ENCODE measurements at places on chromosomes 7 and 10. TPM values are rescaled to one million over a fixed set of nuclear protein-coding genes. Genes with fewer than 3 reads are reported as not detected.

DNA sequence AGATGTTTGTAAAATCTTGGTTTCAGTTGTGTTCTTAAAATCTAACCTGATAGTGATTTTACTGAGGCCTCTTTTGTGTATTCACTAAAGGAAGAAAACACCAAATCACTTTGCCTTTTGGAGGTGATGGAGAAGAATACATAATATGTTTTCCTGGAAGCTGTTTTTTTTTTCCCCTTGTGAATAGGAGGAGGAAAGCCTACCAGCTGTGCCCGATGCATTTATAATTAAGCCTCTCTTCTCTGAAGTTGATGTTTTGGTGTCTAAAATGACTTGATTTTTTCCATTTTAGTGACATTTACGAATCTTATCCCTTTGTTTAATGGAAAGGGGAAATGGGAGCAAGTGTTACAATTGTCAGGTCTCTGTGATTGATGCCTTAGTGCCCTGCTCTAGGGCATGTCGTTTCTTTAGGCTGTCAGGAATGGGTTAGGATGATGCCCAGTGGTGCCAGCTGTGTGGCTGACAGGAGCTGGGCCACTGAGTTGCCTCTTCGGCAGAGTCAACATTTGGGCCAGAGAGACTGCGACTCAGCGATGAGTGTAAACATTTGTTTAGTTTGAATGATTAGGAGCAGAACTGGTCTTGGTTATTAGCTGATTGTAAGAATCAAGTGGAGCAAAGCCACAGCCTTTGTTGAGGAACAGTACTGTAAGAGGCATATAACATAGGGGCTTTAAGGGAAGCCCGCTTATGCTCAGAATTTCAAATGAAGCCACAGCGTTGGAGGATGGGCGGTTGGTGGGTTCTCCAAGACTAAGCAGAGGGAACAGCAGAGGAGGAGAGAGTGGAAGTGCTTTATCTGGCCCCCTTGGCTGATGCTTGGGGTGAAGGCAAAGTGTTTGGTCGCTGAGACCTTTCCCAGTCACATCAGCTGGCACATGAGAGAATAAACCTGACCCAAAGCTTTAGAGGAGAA, 81.6 kb downstream of the CDK14 start:
- DNase-seq, result no peak

- no peak for DNase-seq
These were observed 98.4 kb downstream of the ADARB2 start for GRCh38 chr10:1638889-1639419.

DNA sequence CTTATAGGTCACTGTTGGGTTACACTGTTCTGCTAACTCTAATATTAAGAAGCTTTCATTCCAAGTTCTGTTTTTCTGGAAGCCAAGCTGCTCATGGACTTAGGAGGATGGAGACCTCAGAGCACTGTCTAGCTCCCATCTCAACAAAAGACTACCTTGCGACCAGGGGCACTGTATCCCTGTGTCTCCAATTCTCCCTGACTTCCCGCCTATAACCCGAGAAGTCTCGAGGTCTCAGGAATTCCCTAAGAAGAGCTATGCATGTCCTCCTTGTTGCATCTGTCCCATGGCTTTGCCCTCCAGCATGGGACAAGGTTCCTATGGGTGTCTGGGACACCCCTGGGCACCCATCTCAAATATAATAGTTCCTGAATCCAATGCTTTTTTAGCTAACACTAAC, 31.2 kb downstream of the BTBD16 start:
- no peak for DNase-seq

DNA sequence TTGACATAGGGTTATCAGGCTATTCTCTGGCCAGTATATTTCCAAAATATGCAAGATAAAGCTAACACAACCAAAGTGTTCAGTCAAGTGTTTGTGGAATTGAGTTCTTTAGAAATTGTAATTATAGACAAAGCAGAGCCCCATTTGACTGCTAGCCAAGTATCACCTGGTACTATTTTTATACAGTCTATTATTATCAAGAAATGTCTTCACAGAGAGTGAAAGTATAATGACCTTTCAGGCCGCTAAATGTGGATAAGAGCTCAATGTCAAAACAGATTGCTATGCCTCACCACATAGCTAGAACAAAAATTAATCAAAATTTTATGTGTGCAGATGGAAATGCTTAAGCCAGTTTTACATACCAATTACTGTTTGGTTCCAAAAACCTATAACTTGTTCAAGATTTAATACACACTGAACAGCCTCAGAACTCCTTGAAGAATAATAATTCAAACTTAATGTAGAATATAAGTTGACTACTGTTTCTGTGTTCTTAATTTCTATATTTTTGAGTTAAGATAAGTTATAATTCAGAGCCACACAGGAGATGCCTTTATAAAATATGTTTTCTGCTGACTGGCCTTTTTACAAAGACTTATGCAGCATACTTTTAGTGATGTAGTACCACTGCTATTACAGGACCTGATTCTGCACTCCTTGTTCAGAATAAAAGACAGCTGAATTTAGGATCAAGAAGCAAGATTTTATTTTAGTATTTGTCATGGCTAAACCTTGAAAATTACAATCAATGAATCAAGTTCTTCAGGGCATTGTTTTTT, 31.0 kb downstream of the PRPS1L1 start:
- DNase-seq, result no peak

DNA sequence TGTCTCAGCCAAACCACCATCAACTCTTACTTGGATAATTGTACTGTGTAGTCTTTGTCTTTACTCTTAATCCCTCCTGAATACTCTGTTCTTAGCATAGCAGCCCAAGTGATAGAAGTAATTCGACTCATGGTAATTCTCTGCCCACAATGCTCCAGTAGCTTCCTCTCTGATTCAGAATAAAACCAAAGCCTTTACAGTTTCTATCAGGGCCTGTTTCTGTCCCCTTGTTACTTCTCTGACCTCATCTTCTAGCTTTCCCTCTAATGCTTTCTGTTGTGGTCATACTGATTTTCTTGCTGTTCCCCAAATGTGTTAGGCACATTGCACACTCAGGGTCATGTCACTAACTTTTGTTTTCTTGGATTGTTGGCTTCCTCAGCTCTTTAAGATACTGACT, 8.0 kb downstream of the ZNF518A start:
- no peak for DNase-seq

- DNase-seq, result no peak
These were observed 17.0 kb upstream of the TTYH3 start for GRCh38 chr7:2614631-2615330.

- DNase-seq, result no peak
These were observed 1.1 kb upstream of the SEMA4G start for GRCh38 chr10:100968062-100968736.

DNA sequence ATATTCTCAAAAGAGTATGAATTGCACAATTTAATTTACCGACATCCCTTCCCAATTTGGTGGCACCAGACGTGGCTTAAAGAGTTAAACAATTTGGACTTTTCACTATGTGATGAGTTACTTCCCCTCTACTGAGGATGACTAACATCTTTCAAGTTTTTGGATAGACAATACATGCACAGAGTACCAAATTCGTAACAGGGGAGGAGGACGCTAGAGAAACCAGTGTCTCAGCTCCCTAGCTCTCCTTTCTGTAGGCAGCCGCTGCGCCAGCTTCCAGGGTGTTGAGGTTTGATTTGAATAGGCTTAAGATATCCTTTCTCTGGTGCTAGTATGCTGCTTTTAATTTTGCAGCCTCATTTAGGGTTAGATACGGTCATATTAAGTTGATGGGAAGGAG, 69.2 kb downstream of the GNA12 start:
- no peak for DNase-seq

- no peak for DNase-seq
These were observed 101.7 kb upstream of the SFMBT2 start for GRCh38 chr10:7512487-7512886.

DNA sequence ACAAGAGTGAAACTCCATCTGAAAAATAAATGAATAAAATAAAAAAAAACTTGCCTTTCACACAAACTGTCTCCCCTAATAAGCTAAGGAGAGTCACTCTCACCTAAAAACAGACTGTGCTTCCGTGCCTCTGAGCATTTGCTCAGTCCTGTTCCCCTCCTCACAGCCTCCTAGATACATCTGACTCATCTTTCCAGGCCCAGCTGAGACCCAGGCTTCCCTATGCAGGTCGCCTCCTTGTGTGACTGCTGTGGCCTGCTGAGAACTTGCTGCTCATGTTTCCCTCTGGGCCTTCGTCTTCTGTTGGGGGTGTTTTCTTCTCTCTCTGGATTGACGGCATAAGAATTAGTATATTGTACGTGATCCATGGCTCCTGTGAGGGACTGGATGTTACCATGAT, 777.7 kb downstream of the LRMDA start:
- no peak for DNase-seq

DNA sequence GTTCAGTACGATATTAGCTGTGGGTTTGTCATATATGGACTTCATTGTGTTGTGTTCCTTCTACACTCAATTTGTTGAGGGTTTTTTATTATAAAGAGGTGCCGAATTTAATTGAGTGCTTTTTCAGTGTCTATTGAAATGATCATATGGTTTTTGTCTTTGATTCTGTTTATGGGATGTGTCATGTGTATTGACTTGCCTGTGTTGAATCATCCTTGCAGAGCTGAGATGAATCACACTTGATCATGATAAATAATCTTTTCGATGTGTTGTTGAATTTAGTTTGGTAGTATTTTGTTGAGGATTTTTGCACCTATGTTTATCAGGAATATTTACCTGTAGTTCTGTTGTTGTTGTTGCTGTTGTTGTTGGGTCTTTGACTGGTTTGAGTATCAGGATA, 39.8 kb downstream of the ATOH7 start:
- no peak for DNase-seq

DNA sequence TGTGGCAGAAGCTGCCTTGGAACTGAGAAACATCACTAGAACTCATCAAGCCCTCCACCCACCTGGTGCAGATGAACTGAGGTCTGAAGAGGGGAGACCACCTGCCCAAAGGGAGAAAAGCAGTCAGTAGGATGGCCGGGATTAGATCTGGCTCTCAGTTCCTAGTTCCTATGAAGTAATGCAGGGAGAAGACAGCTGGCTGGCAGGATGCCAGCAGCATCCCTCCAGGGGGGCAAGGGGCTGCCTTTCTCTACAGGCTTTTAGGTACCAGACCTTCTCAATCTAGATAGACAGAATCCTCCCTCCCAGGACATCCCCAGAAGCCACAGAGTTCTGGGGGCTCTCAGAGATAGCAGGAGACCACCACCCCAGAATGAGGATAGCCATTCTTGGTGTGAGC, 7.8 kb downstream of the CRHR2 start:
- no peak for DNase-seq

- DNase-seq, result no peak
These were observed 25.9 kb upstream of the SMARCD3 start for GRCh38 chr7:151274396-151274795.

The SLC13A1 gene
- not detected for polyA plus RNA-seq

The RBM20 gene
- polyA plus RNA-seq, result 9.7 TPM

The GIMAP8 gene
- 7.9 TPM for polyA plus RNA-seq

The ZNF853 gene
- polyA plus RNA-seq, result 14.1 TPM

The UCMA gene
- 0.78 TPM for polyA plus RNA-seq

The GRM3 gene
- 0.18 TPM for polyA plus RNA-seq

The FOXP2 gene
- 13.0 TPM for polyA plus RNA-seq

The RPEL1 gene
- polyA plus RNA-seq, result not detected

The CCSER2 gene
- 64.6 TPM for polyA plus RNA-seq

The HNRNPF gene
- 108 TPM for polyA plus RNA-seq

The PRLHR gene
- not detected for polyA plus RNA-seq

The ANKRD30A gene
- polyA plus RNA-seq, result not detected

The CHCHD2 gene
- 257 TPM for polyA plus RNA-seq

The CCZ1 gene
- 64.3 TPM for polyA plus RNA-seq

The TMUB1 gene
- polyA plus RNA-seq, result 21.5 TPM

The TACC2 gene
- 88.1 TPM for polyA plus RNA-seq

The NRF1 gene
- polyA plus RNA-seq, result 12.2 TPM

The METTL27 gene
- polyA plus RNA-seq, result 1.9 TPM

The ENO4 gene
- polyA plus RNA-seq, result 0.46 TPM

The GARIN1A gene
- 2.7 TPM for polyA plus RNA-seq

Measured in muscle of arm (tissue), 14 donors.